ENCODE measurements at places on chromosomes 5 and 9. TPM values are rescaled to one million over a fixed set of nuclear protein-coding genes. Genes with fewer than 3 reads are reported as not detected.
A peak's percentile ranks its signal among the peaks of the same experiment; 100 is the strongest.

- DNase-seq, result no peak
These were observed 561.3 kb downstream of the PSAT1 start for GRCh38 chr9:78858266-78858665.

- no peak for DNase-seq
These were observed 12.3 kb upstream of the ADGRV1 start for GRCh38 chr5:90546216-90546837.

ESM1 gene
- polyA plus RNA-seq, result 7.1 TPM

DNA sequence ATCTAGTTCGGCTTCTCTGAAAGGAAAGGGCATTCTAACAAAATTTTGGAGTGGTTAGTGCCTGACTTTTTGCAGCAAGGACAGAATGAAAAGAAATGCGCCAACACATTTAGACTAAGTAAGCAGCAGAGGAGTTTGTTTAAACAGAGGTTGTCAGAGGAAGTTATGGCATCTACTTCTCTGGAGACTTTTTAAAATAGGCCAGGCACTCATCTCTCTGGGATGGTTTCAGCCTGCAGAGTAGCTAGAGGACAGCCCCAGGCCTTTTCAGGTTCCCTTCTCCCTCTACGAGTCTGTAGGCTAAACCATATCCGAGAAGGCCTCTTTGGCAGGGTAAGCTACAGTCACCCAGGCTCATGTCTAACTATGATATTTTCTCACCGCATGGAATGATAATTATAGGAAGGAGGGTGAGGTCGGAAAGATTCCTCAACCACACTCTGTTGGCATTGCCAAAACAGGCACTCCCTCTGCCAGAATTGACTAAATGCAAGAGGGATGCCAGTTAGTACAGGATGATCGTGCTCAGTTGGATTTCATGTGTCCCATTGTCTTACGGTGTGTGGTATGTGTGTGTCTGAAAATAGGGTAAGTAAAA is 1.4 kb upstream of the CTXN3 start:
- DNase-seq, result no peak

DNA sequence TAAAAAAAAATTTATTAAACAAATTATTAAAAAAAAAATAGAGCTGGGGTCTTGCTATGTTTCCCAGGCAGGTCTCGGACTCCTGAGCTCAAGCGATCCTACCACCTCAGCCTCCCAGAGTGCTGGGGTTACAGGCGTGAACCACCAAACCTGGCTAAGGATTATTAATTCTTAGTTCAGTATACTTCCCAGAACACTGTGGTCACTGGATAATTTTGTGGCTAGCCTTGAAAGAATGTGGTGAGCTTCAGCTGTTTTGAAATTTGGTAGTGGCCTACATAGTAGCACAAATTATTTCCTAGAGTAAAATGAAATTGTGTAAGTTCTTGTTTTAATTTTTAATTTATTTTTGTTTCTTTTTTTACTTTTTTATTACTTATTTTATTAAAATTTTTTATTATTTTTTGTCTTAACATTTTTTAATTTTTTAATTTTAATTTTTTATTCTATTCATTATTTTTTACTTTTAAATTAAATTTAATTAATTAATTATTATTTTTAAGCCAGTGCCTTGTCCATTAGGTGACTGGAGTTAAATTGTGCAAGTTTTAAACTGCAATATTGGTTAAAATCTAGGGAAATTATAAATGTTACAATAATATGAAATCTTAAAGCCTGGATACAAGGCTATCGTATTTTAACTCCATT is 23.0 kb downstream of the ARRDC3 start:
- DNase-seq, result no peak

OR13C2 gene
- polyA plus RNA-seq, result not detected

RMI1 gene
- polyA plus RNA-seq, result 20.5 TPM

GRCh38 chr5:32645246-32645645 is 59.9 kb downstream of the SUB1 start:
- no peak for DNase-seq

GRCh38 chr5:141963701-141964100 is 5.2 kb upstream of the RNF14 start:
- DNase-seq, result no peak

PAEP gene
- polyA plus RNA-seq, result not detected

- DNase-seq, result no peak
These were observed 221.6 kb downstream of the ACTL7B start for GRCh38 chr9:108634204-108634603.

KCTD16 gene
- polyA plus RNA-seq, result 2.6 TPM

TSSK1B gene
- polyA plus RNA-seq, result not detected

STRBP gene
- 44.7 TPM for polyA plus RNA-seq

SLC6A18 gene
- polyA plus RNA-seq, result 3.9 TPM

GRCh38 chr9:95764533-95765319 is 110.8 kb upstream of the ERCC6L2 start:
- DNase-seq, result no peak

DNA sequence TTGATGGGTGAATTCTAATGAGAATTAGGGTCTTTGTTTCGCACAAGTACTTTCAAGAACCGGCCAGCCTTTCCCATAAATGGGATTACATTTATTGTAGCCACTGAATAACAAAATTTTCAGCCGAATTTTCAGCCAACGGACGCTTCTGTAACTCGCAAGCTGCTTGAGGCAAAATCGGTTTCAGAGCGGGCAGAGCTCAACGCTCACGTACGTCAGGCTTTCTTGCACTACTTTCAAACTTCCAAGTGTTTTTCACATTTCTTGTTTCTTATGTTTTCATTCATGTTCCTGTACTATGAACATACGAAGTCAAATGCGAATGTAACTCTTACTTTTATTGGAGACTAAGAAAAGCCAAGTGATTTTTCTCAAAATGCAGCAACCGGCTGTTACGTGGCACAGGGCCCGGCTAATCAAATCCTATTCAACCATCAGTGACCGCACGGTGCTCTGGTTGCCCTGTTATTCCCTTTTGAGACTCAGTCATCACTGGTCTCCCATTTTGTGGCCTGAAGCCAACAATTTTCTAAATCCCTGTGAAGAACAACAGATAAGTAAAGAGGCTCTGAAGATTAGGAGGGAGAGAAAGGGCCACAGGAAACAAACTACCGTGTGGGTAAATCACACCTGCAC is 68.5 kb downstream of the SLC28A3 start:
- DNase-seq, result no peak

GRCh38 chr9:38063363-38063707 is 5.7 kb downstream of the SHB start:
- no peak for DNase-seq

DNA sequence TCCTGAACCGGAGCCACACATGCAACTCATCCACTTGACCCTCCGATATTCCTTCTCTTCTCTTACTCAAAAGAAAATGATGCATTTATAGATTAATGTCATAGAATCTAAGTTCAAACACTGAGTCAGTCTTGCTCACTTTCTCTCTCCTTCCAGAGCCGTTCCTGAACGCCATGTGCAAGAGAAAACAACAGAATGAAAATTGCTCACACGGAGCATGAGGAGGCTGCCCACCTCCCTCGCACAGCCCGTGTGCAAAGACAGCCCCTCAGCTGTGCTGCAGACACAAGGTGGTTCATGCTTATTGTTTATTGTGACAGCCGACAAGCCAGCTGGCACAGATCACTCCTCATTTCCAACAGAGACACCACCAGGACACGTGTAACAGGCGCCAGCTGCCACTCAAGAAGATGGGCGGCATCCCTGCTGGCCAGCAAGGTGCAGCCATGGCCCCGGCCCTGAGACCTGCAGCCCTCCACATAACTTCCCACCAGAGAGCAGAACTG is 290.8 kb downstream of the GLIS3 start:
- DNase-seq, result peak; percentile 10

- DNase-seq, result no peak
These were observed 106.7 kb upstream of the SH3GL2 start for GRCh38 chr9:17472126-17472525.

CDX1 gene
- polyA plus RNA-seq, result 0.64 TPM

DNA sequence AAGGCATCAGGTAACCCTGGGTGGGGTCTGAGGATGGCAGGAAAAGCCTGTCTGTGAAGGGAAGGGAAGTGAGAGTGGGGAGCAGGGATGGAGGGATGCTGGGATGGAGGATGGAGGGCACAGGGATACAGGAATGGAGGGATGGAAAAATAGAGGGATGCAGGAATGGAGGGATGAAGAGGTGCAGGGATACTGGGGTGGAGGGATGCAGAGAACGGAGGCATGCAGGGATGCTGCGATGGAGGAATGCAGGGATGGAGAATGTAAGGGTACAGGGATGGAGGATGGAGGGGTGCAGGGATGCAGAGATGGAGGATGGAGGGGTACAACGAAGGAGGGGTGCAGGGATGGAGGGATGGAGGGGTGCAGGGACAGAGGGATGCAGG is 9.1 kb downstream of the PTGES2 start:
- no peak for DNase-seq

DNA sequence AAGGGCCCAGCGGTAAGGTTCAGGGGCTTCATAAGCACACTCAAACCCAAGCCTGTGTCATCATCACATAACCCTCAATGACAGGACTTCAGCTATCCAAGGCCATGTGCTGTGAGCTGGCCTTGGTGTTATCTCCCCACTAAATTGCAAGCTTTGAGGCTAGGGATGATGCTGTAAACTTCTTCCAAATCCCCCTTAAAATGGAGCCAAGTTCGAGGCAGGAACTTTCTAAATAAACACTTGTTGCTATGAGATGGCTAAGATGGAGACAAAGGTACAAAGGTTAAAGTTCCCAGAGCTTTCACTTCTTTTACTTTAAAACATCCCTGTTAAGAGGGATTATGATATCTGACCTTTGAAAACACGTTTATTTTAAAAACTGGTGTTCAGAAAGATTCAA is 123.6 kb downstream of the MYO10 start:
- DNase-seq, result no peak

KCNV2 gene
- polyA plus RNA-seq, result 0.09 TPM

DNA sequence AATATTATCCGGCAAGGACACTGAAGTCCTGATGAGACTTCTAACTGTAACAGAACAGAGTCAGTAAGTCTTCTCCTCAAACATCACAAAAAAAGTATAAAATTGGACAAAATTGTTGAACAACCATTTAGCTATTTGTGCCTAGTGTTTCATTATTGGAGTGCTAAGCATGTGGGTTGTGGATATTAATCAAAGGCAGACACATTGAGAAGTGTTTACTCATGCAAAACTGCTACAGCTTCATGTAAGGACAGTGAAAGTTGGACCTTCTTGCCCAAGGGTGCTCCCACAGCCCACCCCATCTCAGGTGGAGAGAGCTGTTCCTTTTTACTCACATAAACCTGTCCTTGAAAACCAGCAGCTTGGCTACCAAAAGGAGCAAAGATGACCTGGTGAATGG is 355.1 kb upstream of the DAB2 start:
- DNase-seq, result no peak

DNA sequence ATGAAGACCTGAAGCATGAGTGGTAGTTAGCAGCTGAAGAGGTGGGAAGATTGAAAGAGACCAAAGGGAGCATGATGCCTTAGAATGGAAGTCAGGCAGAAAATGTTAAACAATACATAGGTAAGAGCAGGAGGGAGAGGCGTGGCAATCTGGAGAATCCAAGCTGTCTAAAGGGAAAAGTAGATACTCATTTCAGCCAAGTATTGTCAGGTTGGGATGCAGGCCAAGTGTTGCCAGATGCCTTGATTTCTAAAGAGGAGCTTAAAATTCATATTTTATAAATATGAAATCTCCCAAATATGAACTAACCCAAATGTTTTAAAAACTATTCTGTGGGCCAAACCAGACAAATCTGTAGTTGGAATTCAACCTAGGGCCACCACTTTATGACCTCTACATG is 4.2 kb downstream of the PAM start:
- no peak for DNase-seq

DNA sequence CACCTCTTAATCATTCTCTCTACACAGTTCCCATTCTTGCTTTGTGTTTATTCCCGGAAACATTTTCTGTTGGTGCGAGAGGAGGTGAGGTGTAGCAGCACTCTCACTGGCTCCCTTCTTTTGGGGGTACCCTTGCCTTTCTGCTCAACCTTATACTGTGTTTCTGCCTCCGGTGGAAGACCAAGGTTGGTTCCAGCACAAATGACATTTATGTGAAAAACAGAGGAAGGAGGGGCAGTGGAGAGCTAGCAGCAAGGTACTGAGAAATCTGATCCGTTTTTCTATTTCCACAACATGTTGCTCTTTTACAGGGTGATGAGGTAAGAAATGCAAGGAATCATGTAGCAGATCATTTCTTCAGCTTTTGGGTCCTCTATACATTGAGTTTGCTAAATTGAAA is 648.0 kb upstream of the DMAC1 start:
- no peak for DNase-seq

- no peak for DNase-seq
These were observed 598 bp downstream of the RGP1 start for GRCh38 chr9:35749515-35750255.

- DNase-seq, result no peak
These were observed 266.0 kb downstream of the EFNA5 start for GRCh38 chr5:107404595-107405374.

LRRTM2 gene
- polyA plus RNA-seq, result 2.2 TPM

DNA sequence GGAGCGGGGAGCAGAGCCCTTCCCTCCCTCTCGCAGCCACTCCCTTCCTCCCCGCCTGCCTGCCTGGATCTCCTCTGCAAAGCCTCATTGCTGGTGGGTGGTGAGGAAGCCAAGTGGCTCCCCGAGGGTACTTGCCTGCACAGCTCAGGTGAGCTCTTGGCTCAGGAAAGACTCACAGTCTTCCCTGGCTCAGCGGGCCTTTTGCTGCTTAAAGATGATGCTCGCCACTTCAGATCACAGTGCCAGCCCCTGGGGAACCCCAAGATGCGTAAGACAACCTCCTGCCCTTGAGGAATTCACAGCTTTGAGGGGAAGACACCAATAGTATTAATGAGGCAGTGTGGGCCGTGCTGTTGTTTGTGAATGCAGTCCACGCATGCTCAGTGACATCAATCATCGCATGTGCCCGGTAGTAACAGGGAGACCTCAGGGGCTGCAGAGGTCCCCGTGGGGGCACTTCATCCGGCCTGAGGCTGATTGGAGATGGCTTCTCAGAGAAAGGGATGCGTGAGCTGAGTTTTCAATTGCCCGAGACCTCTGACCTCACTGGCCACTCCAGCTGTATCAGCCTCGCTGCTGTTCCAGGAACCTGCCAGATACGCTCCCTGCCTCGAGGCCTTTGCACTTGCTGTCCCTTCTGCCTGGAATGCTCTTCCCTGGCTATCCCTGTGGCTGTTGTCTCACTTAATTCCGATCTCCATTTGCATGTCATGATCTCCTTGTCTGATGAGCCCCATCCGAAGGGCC is 36.8 kb downstream of the ERGIC1 start:
- DNase-seq, result no peak

LVRN gene
- polyA plus RNA-seq, result 0.52 TPM

- DNase-seq, result no peak
These were observed 18.8 kb downstream of the NUP214 start for GRCh38 chr9:131144201-131144600.

BTNL8 gene
- polyA plus RNA-seq, result 0.71 TPM

DNA sequence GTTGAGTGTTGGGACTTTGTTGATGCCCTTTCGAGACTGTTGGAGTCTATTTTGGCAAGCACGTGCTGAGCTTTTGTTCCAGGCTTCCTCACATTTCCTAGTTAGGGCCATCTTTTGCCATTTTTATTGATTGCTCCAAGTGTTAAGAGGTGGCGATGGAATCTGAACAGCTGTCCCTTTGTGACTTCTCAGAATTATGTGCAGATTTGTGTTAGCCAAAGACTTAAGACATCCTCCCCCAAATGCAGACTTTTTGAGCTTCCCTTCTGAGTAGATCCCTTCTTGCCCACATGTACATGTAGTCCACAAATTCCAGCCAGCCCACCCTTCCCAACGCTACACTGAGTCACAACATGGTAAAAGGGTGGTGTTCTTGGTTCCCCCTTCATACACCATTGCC is 59.2 kb downstream of the SPIN1 start:
- DNase-seq, result no peak

Measured in right renal pelvis (tissue), 4 donors.